Tibial nerve (tissue), 4 donors: ENCODE measurements at places on chromosomes 2 and 18. TPM values are rescaled to one million over a fixed set of nuclear protein-coding genes. Genes with fewer than 3 reads are reported as not detected.

Gene HOXD13
- not detected for total RNA-seq

Gene IL37
- not detected for total RNA-seq

DNA sequence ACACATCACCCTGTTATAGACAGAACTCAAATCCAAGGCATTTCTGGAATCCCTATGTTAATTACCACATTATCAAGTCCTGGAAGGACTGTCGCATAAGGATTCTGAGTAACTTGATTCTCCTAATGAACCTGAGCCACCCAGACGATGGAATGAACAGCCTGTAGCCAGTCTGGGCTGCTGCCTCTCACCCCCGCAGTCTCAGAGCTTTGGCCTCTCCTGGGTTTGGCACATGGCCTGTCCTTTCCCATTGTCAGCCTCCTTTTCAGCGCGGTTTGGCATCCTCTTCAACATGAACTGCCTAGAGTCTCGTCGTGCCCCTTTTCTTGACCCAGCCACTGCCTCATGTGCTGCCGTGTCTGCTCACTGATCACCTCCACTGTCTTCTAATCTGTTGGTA is 147.6 kb downstream of the SLC8A1 start:
- H3K4me1 ChIP-seq, result no peaks in the 10 kb centered on the region
- H3K36me3 ChIP-seq, result no peaks in the 10 kb centered on the region
- no peak overlapping the region for H3K4me3 ChIP-seq
- DNase-seq, result no peak

- no peak overlapping the region for H3K4me3 ChIP-seq
- no peak overlapping the region for H3K27ac ChIP-seq
- no peaks in the 10 kb centered on the region for H3K36me3 ChIP-seq
- no peaks in the 10 kb centered on the region for H3K4me1 ChIP-seq
- no peaks in the 10 kb centered on the region for H3K27me3 ChIP-seq
These were observed 22.1 kb upstream of the PXDN start for GRCh38 chr2:1766425-1766824.

- H3K27ac ChIP-seq, result no peak overlapping the region
- H3K36me3 ChIP-seq, result no peaks in the 10 kb centered on the region
- no peaks in the 10 kb centered on the region for H3K4me1 ChIP-seq
- no peak overlapping the region for H3K4me3 ChIP-seq
- no peak for DNase-seq
These were observed 77.8 kb upstream of the HS6ST1 start for GRCh38 chr2:128396500-128396891.

Gene ASB18
- total RNA-seq, result not detected

- DNase-seq, result no peak
- H3K36me3 ChIP-seq, result no peaks in the 10 kb centered on the region
- H3K4me3 ChIP-seq, result no peak overlapping the region
These were observed 26.1 kb downstream of the COLEC12 start for GRCh38 chr18:474416-474815.

Gene SYT4
- not detected for total RNA-seq

Gene TTN
- total RNA-seq, result 7.6 TPM
